Non-pigmented ciliary epithelial cell (primary cell): ENCODE measurements at places on chromosomes 2 and 18.

DNA sequence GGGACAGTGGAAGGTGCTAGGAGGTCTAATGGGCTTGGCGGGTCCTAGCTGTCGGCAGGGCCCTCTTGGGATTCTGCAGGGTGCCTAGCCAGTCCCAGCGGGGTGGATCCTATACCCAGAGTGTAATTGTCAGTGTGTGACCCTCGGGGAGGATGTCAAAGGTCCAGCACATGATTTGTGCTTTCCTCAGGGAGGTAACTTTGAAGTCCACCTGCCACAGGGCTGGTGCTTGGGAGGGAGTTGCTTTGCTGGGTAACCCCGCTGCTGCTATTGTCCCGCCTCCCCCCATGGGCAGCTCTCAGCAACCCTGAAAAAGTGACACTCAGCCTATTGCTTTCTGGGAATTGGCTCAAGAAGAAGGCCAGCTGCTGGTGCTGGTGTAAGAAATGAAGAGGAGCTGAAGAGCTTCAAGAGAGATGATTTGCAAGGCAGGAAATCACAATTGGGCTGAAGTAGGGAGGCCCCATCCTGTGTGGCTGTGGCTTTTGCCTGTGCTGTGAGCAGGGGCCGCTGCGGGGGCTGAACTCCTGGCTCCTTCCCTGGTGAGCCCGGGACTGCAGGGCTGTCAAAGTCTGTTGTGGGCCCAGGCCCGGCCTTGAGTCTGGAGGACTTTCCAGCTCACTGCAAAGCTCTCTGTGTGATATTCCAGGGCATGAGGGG, 36.4 kb downstream of the EMILIN2 start:
- DNase-seq: no peak

GRCh38 chr2:229714080-229714735, at the start of gene DNER:
Gene DNER (minus strand): TSS chr2:229714555. CDS start chr2:229714423, 132 bp downstream.
- DNase-seq: no peak

GRCh38 chr2:65360441-65360840, 72.0 kb downstream of the SPRED2 start:
- DNase-seq: no peak

DNA sequence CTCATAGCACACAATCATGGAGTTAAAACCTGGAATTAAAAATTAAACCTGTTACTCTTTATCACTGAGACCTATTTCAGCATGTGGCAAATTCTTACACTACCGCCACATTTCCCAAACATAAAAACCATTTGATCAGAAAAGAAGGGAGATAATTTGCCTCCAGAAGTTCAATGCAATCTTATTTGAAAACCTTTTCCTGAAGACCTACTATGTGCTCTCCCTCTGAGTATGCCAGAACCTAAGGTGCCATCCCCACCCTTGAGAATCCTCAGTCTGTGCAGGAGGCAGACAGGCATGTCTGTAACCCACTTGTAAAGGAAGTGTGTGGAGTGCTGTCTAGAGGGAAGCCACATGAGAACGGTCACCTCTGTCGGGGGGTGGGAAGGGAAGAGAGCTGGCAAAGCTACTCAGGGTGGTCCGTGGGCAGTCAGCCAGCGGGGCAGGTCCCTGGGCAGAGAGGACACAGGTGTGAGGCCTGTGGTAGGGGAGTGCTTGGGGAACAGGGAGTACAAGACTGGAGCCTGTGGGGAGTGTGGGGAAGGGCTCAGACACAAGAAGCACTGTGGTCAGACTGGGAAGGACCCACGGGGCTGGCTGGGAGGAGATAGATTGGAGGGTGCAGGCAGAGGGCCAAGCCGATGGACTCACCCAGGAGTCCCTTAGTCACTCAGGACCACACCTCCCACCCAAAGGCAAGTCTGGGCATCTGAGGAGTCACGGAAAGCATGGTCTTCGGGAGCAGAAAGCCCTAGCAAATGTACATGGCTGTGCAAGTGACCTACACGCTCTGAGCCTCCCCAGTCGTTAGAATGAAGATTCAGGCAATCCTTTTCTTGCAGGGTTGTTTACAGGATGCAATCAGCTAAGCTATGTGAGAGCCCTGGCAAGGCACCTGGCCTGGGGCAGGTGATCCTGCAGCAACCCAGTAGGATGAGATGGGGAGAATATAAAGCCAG, 22.8 kb downstream of the CRACDL start:
- no peak for DNase-seq

- no peak for DNase-seq
These were observed 16.7 kb downstream of the MYCN start for GRCh38 chr2:15956751-15957736.

DNA sequence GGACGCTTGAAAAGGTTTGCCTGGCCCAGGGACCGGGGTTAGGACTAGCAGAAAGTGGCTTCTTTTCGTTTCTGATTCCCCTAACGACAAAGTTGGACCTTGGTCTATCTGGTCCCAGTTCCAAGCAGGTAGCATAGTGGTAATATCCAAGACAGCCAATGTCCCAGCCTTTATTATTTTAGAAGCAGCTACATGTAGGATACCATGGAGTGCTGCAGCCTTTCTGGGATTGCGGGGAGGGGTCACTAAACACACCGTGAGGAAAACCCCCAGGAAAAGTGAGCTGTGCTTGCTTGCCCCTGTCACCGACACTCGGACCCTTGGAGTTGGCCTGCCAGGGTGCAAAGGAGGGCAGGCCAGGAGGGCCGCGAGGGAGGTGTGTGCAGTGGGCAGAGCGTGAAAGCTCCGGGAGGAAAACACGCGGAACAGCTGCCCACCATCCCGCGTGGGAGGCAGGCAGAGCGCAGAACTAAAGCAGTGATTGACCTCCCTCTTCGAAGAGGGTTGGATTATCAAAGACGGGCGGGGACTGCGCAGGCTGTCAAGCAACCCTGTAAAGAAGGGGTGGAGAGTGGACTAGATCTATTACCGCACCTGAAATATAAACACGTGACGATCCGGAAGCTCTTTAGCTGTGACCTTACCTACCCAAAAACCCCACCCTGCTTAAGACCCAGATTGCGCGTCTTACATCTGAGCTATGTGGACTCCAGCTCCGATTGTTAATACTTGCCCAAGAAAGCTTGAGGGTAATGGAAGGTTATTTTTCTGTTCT, 624 bp upstream of the MAP4K3 start:
- no peak for DNase-seq

GRCh38 chr2:227509824-227510619, 38.1 kb downstream of the AGFG1 start:
- no peak for DNase-seq

DNA sequence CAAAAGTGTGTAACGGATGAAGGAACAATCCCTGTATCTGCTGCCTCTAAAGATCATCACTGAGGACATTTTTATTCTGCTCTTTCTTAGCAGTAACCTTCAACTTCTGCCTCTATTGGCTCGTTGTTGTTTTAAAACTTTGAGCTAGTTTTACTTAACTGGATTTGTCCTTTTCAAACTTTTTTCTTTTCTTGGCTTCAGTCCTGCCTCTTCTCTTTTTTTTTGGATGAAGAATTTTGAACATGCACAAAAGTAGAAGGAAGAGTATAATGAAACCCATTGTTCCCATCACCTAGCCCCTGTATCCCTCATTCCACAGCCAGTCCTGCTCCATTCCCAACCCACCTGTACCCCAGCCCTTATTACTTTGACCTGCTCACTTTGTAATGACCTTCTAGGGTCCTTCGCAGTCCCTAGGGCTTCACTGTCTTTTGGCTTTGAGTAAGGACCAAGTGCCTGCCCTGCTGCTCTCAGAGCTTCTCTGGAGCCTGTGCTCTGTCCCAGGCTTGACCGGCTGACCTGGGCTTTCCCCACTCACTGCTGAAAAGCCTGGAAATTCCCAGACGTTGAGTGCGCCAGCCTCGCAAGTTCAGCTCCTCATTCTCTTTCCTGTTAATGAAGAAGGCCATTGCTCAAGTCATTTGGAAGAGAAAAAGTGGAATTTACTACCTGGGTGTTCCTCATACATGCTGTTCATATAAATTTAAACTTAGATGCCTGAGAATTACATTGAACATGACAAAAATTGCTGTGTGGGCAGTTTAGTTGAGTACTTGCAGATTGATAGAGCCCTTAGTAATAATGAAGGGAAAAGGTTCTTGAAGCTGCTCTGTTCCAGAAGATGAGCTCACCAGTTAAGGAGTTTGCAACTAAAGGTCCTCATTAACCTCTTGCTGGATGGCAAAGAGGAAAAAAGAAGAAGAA, 149.3 kb upstream of the ALPP start:
- DNase-seq: no peak

DNA sequence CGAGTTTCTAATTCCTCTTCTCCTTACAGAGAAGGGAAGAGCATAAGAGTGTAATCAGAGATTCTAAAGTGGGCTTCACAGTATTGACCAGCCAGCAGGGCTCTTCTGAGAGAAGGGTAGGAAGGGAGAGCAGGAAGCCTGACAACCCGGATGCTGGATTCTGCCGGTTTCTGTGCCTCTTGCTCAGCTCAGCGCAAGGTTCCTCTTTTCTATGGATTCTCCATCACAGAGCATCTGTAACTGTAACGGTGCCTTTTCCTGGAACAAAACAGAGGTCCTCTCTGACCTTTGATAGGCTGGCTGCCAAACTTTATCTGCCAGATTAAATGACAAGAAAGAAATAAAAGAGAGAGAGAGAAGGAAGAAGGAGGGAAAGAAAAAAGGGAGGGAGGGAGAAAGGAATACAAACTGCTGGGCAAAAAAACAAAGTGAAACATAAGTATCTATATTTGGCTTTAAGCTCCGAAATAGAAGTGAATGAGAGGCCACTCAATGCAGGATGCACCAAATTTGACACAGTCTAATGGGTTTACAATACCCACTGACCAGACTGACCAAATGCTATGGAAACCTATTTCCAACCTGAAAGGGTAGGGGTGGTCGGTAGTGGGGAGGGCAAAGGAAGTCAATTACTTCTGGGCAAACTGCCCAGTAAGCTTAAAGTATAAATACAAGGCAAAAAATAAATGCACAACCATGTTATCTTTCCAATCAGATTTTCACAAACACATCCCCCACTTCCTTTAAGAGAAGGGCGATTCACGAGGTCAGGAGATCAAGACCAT, 59.2 kb downstream of the PIEZO2 start:
- DNase-seq: no peak

DNA sequence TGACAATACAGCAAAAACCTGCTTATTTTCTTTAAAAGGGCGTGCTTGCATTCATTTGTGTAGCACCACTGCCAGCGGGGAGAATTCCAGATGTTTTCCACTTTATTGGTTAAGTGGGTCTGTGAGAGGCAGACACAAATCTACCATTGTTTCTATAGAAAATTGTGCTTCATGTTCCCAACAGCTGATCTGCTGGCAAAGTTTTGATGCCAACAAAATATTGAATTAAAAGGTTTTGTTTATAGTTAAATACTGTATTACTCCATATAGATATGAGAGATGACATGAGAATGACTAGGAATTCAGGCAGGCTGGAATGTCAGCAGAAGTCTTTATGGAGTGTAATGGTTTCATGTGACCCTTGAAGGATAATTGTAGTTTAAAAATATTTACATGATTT, 182.7 kb downstream of the MC4R start:
- DNase-seq: no peak

DNA sequence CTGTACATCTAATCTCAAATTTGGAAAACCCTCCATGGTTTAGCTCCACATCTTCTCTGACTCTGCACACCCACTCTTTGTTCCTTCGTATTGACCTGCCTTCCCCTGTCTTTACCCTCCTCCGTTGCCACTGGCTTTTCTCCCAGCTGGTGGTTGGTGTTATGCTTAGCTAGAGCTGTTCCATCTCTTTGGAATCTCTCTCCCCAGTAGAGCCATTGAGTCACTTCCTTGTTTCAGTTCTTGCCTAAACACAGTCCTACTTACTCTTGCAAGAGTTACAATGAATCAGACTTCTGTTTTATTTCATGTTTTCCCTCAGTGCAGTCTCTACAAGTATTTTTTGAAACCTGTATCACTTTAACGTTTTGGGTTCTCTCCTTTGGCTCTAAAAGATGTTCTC, 263.9 kb downstream of the LTBP1 start:
- DNase-seq: peak; percentile 97

GRCh38 chr2:112949456-112949855, 28.4 kb upstream of the IL36G start:
- DNase-seq: no peak

GRCh38 chr2:100655446-100655845, 92.7 kb downstream of the PDCL3 start:
- no peak for DNase-seq

GRCh38 chr2:173091910-173092309, 16.3 kb downstream of the MAP3K20 start:
- DNase-seq: no peak

GRCh38 chr2:145060876-145061275, 541.0 kb upstream of the ZEB2 start:
- DNase-seq: no peak

GRCh38 chr2:51483720-51484119, 451.8 kb upstream of the NRXN1 start:
- no peak for DNase-seq
